Naive thymus-derived CD8-positive, alpha-beta T cell (primary cell): ENCODE measurements at places on chromosomes 6 and 20.
A peak's percentile ranks its signal among the peaks of the same experiment; 100 is the strongest.

GRCh38 chr6:23650676-23651075 lies 475.3 kb upstream of the NRSN1 start:
- no peak for DNase-seq

DNA sequence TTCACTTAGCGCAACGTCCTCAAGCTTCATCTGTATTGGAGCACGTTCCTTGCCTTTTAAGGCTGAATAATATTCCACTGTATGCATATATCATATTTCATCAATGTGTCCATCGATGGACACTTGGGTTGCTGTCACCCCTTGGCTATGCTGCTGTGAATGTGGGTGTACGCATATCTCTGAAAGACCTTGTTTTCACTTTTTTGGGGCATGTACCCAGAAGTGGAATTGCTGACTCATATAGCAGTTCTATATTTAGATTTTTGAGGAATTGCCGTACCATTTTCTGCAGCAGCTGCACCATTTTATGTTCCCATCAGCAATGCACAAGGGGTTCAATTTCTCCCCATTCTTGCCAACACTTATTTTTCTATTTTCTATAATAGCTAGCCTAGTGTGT lies 22.8 kb upstream of the SLC23A2 start:
- no peak for DNase-seq

DNA sequence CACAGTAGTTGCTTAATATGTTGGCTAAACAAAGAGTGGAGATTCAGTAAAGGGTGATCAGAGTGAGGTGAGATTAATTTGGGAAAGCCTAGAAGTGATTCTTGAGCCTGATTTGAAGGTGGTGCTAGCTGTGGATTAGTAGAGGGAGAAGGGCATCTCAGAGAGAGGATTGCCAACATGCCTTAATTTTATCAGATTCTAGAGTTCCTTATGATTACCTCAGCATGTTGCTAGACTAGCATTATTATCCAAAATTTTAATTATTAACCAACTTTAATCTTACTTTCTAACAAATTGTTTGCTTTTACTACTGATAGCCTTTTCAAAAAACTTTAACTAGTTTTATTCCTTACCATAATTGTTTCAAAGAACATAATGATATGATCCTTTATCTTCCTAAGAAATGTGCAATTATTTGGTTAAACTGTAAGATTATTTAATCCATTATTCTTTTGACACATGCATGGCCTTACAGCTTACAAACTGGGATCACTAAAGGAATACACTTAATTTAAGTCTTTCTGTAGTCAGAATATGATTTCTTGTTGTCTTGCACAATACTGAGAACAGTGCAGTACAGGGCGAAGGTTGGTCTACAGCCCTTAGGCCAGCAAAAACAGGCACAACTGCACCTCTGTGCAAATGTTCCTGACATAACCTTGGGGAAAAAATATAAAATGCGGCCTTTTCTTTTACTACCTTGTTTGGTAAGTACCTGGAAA lies 88.9 kb downstream of the SLC16A10 start:
- no peak for DNase-seq

GRCh38 chr6:148440016-148440415 lies 97.4 kb downstream of the SASH1 start:
- DNase-seq = no peak

- DNase-seq = no peak
Observed at GRCh38 chr6:6348256-6348655, 27.8 kb upstream of the F13A1 start.

DNA sequence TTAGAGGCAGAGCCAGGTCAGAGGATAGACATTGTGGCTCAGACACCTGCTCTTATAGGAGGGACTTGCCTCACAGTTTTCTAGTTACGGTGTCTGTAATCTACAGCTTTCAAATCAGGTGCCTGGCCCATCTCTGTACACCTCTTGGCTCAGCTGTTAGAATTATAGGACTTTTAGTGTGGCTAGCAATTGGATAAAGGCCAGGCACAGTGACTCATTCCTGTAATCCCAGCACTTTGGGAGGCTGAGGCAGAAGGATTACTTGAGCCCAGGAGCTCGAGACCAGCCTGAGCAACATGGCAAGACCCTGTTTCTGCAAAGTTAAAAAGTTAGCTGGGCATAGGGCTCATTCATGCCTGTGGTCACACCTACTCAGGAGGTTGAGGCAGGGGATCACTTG lies 20.0 kb downstream of the BRPF3 start:
- no peak for DNase-seq

DNA sequence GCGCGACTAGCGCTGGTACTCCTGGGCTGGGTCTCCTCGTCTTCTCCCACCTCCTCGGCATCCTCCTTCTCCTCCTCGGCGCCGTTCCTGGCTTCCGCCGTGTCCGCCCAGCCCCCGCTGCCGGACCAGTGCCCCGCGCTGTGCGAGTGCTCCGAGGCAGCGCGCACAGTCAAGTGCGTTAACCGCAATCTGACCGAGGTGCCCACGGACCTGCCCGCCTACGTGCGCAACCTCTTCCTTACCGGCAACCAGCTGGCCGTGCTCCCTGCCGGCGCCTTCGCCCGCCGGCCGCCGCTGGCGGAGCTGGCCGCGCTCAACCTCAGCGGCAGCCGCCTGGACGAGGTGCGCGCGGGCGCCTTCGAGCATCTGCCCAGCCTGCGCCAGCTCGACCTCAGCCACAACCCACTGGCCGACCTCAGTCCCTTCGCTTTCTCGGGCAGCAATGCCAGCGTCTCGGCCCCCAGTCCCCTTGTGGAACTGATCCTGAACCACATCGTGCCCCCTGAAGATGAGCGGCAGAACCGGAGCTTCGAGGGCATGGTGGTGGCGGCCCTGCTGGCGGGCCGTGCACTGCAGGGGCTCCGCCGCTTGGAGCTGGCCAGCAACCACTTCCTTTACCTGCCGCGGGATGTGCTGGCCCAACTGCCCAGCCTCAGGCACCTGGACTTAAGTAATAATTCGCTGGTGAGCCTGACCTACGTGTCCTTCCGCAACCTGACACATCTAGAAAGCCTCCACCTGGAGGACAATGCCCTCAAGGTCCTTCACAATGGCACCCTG lies 1.6 kb downstream of the TPBG start:
- no peak for DNase-seq

DNA sequence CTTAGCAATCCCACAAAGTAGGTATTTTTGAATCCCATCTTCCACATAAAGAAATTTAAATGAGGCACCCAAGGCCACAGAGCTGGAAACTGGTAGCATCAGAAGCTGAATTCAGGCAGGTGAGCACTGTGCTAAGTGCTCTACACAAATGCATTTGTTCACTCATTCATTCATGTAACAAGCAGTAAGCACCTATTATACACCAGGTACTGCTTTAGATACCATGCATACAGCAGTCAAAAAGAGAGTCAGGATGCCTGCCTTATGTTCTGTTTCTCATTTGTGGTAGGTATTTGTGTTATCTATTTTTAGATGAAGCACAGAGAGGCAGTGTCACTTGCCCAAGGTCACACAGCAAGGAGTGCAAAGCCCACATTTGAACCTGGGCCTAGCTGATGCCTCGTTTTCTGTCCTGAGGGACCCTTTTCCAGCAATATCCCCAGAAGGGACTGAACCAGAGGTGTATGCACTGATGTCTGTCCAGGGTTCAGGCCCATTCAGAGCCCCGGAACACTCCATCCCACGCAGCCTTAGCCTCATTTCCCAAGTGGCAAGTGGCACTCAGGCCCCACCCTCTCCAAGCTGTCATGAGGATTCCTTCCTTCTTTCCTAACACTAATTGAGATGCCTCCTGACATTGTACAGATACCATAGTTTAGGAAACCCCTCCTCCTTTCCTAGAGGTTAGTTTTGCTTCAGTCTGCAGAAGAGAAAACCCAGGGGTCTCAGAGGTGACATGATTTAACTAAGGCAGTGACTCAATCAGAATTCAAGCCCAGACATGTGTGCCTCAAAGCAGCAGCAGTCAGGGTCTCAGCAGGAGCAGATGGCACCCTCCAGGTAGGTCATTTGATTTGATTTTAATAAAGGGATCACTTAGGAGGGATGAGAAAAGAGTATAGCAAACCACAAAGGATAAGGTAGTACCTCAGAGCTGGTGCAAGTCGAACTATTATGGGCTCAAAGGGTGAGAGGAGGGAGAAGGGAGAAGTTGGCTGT lies 61.2 kb upstream of the SIRPA start:
- DNase-seq = no peak

DNA sequence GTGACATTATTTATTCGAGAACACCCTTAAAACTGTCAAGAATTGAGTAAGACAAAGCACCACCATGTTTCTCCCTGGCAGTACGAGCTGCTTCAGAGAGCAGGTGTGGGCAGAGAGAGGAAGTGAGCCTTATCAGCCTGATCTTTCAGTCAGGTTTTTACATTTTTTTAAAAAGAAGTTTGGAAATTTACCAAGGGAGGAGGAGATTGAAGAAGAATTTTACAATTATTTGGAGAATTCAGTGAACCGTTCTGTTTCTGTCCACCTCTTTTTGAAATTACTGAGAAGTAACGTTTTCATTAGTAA lies 75.5 kb downstream of the ZDHHC14 start:
- peak; percentile 23 for DNase-seq

GRCh38 chr20:24782801-24783630 lies 166.1 kb upstream of the CST7 start:
- DNase-seq = peak; percentile 26

DNA sequence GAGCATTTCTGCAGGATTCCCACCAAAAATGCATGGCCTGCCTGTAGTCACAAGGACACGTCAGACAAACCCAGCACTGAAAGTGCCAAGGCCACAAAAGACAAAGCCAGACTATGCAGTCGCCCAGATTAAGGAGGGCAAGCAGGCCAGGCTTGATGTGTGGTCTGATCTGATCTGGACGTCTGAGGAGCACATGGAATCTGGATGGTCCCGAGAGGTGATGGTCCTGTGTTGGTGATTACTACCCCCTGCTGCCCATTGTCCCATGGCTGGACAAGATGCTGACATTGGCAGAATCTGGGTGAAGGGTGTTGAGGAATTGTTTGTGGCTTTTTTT lies 17.1 kb downstream of the NPEPL1 start:
- DNase-seq = no peak

- DNase-seq = no peak
Observed at GRCh38 chr20:46142124-46142523, 24.0 kb downstream of the CD40 start.

- no peak for DNase-seq
Observed at GRCh38 chr20:50709636-50709973, 18.3 kb upstream of the RIPOR3 start.

DNA sequence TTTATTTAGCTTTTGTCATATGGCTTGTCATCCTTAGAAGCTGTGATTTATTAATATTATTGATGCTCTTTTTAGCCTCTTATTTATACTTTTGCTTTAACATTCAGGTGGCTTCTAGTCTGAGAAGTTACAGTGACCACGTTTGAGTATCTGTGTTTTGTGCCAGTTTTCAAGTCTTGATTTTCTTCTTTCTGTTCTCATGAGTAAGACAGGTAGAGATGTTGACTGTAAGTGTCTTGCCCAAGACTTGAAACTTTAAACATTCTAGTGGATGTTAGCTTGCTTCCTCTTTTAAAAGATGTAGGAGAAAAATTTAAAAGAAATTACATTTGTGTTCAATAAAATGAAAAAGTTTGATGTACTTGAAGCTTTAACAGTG lies 122.6 kb downstream of the LRRC1 start:
- no peak for DNase-seq
